Stomach (tissue), 19 donors: ENCODE measurements at places on chromosomes 1 and 21. TPM values are rescaled to one million over a fixed set of nuclear protein-coding genes. Genes with fewer than 3 reads are reported as not detected.

Gene HIVEP3
- polyA plus RNA-seq, result 2.9 TPM

Gene PLXNA2
- 13.9 TPM for polyA plus RNA-seq

Gene CFAP45
- not detected for polyA plus RNA-seq

DNA sequence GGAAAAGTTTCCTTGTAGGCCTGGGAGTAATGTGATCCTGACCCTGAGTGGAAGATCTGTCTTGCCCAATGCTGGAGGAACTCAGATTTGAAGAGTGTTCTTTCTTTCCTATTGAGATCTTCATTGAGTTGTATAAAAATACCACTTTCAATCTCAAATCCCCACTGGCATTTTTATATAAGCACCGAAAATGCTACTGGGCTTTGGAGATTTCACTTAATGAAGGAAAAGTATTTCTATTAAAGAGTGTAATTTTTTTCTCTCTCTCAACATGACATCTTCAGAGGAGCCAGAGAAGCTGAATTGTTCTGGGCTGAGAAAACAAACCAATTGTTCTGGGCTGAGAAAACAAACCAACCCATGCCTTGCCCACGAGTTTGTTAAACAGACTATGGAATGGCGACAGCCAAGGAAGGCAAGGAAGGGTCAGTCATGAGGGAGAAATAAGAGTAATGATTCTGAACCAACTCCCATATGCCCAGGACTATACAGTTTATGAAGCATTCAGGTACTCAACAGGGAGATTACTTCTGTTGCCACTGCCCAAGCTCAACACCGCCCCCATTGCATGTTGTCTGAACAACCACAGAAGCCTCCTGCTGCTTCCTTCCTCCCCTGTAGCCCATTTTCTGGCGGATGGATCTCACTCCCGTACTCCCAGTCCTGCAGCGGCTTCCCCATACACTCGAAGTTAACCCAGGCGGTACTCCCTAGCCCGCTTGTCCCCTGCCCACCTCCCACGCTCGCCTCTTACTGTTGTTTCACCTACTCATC, 103.2 kb downstream of the BEND5 start:
- no peaks in the 10 kb centered on the region for H3K27me3 ChIP-seq
- no peaks in the 10 kb centered on the region for H3K36me3 ChIP-seq
- no peak overlapping the region for H3K4me3 ChIP-seq
- no peak overlapping the region for H3K27ac ChIP-seq

GRCh38 chr1:184164536-184164935, 113.0 kb downstream of the TSEN15 start:
- no peak for DNase-seq
- H3K4me3 ChIP-seq, result no peak overlapping the region
- no peak overlapping the region for H3K27ac ChIP-seq
- H3K36me3 ChIP-seq, result no peaks in the 10 kb centered on the region

DNA sequence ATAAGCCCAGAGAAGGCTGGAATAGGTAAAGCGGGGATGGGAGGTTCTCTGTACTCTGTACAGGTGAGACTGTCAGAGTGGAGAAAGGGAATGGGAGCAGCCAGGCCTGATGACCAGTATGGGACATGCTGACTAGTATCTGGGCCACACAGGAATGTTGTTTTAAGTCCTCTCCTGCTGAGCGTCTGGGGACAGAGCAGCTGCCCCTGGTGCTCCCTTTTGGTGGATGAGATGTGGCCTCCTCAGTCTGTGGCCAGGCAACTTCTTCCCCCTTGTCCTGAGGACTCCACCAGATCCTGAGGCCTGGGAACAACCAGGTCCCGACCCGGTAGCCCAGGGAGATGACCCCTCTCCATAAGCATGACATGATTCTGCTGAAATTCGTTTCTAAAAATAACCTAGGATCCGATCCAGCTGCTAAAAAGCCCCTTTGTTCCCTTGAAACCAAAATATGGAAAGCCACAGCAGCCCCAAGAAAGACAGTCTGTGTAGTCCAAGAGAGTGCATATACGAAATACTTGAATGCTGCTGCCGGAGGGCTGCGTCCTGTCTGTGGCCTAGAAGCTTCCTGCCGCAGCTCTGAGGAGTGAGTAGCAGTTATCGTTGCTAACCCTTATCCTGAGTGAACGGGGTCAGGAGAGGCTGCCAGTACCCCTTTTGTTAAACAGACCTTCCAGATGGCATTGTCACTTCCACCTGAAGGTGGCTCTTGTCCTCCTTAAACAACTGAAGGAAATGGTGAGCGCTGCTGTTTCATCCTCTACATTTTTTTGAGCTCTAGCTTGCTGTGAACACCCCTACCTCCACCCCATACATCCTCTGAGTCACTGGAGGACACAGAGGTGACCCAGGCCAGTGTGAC, 47.1 kb downstream of the ATP2B4 start:
- H3K27ac ChIP-seq, result peak overlapping the region; percentile 86
- no peaks in the 10 kb centered on the region for H3K36me3 ChIP-seq
- no peak overlapping the region for H3K4me3 ChIP-seq
- H3K4me1 ChIP-seq, result peaks cover 55% of the 10 kb centered on the region
- H3K27me3 ChIP-seq, result no peaks in the 10 kb centered on the region

GRCh38 chr1:33641104-33641830, 168.8 kb downstream of the ZSCAN20 start:
- no peaks in the 10 kb centered on the region for H3K36me3 ChIP-seq
- H3K27me3 ChIP-seq, result peaks cover 19% of the 10 kb centered on the region
- no peaks in the 10 kb centered on the region for H3K4me1 ChIP-seq
- DNase-seq, result no peak
- no peak overlapping the region for H3K4me3 ChIP-seq
